ENCODE measurements at places on chromosomes 3 and 15. TPM values are rescaled to one million over a fixed set of nuclear protein-coding genes. Genes with fewer than 3 reads are reported as not detected.

The MYLK gene
- 175 TPM for total RNA-seq

GRCh38 chr15:84915606-84915958, 31.1 kb downstream of the SLC28A1 start:
- H3K4me3 ChIP-seq: no peak overlapping the region
- H3K4me1 ChIP-seq: peaks cover 15% of the 10 kb centered on the region
- H3K27ac ChIP-seq: no peak overlapping the region
- no peaks in the 10 kb centered on the region for H3K27me3 ChIP-seq
- DNase-seq: no peak

- H3K27ac ChIP-seq: no peak overlapping the region
- no peak for DNase-seq
- H3K4me3 ChIP-seq: no peak overlapping the region
- no peaks in the 10 kb centered on the region for H3K27me3 ChIP-seq
Observed at GRCh38 chr15:22936577-22937472, 43.3 kb downstream of the CYFIP1 start.

- H3K27me3 ChIP-seq: no peaks in the 10 kb centered on the region
- H3K36me3 ChIP-seq: no peaks in the 10 kb centered on the region
- H3K4me1 ChIP-seq: no peaks in the 10 kb centered on the region
- no peak for DNase-seq
Observed at GRCh38 chr3:110027446-110028080, 690.2 kb upstream of the DPPA4 start.

DNA sequence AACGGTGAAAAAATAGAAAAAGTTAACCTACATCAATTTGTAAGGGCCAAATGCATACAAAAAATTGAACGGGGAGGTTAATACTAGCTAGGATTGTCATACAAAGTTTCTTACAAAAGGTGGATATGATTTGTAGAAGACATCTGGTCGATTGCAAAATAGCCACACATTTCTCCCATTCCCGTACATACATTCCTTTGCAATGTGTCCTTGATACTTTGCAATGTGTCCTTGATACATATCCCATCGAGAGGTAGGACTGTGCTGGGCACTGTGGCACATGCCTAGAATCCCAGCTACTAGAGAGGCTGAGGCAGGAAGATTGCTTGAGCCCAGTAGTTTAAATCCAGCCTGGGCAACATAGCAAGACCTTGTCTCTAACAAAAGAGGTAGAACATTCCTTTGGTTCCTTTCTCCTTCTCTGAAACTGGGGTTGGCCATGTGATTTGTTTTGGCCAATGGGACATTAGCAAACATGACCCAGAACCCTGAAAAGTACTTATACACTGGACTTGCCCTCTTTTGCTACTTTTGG, 9.5 kb downstream of the TTBK2 start:
- no peaks in the 10 kb centered on the region for H3K4me1 ChIP-seq
- no peak for DNase-seq
- H3K27me3 ChIP-seq: no peaks in the 10 kb centered on the region
- H3K27ac ChIP-seq: no peak overlapping the region

DNA sequence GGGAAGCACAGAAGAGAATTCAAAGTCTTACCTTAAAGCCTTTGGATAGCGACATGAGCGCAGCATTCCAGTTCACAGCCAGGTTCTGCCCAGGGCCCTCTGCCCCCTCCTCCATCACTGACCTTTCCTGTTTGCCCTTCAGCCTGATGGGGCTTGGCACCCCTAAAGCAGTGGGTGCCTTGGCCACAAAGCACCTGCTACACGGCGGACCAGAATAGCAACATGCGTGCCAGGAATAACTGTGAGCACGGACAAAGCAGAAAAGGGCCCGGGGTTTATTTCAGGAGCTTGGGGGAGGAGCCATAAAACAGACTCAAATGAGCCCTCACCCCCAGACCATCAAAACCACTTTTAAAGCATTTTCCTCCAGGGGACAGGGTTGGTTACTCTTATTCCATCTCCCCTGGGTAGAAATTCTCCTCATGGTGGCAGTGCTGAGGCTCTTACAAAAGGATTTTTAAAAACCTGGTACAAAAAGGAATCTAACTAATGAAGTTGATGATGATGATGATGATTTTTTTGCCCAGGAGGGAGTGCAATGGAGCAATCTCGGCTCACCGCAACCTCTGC, 135.4 kb downstream of the KLF13 start:
- H3K4me1 ChIP-seq: no peaks in the 10 kb centered on the region
- H3K4me3 ChIP-seq: no peak overlapping the region
- no peaks in the 10 kb centered on the region for H3K27me3 ChIP-seq
- no peaks in the 10 kb centered on the region for H3K36me3 ChIP-seq
- no peak for DNase-seq

- peaks cover 25% of the 10 kb centered on the region for H3K4me1 ChIP-seq
- peak within 1 kb of the TSS; percentile 87 for H3K27ac ChIP-seq
- no peaks in the 10 kb centered on the region for H3K36me3 ChIP-seq
- DNase-seq: peak; percentile 48
- H3K27me3 ChIP-seq: peaks cover 43% of the 10 kb centered on the region
Observed at GRCh38 chr15:73683777-73684580, at the start of gene CD276. Gene CD276 (plus strand): TSS chr15:73684383. CDS start chr15:73699640, 15,257 bp downstream.

- no peaks in the 10 kb centered on the region for H3K4me1 ChIP-seq
- no peak overlapping the region for H3K4me3 ChIP-seq
- DNase-seq: no peak
- no peaks in the 10 kb centered on the region for H3K36me3 ChIP-seq
Observed at GRCh38 chr3:156764751-156765150, 61.4 kb upstream of the LEKR1 start.

- H3K4me3 ChIP-seq: peak within 1 kb of the TSS; percentile 48
- H3K27me3 ChIP-seq: no peaks in the 10 kb centered on the region
- H3K4me1 ChIP-seq: peaks cover 15% of the 10 kb centered on the region
- H3K27ac ChIP-seq: no peak within 1 kb of the TSS
- peak; percentile 93 for DNase-seq
Observed at GRCh38 chr15:40873694-40874561, at the start of gene RHOV. Gene RHOV (minus strand): TSS chr15:40874234. CDS start chr15:40874139, 95 bp downstream.

The GOLGA6A gene
- not detected for total RNA-seq

DNA sequence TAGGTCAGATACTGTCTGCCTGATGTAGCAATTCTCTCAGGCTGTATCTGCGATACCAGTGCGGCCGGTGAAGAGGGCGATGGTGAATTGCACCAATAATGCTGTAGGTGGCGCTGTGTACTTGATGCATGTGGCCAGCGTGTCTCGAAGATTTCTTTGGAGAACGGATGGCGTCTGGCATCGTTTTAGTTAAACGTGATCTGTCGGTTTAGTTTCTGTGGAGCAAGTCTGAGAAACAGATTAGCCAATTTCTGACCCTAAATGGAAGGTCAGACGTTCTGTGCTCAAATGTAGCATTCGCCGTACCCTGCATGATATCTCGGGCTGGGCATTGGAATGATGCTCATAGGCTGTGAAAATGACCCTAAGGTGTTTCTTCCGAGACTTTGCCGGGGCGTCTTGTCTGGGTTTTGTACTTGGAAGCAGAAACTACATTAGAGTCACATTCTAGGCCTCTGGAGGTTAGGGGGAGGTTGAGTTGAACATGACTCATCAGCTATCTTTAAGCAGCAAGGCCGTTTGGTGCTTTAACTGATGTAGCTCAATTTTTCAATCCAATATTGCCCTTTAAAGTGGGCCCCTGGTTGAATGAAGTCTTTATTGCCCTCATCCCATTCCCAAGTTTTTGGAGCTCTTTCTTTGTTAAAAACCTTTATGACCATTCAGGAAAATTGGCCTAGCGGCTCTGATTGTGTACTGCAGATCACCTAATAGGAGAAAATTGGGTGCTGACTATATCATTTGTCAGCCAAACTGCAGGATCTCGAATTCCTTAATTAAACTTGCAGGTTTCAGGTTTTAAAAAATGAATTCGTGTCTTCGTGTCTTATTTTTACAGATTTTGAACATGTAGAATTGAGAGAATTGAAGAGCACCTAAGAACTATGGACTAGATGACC, 80.0 kb downstream of the SQOR start:
- no peak for DNase-seq
- no peak overlapping the region for H3K27ac ChIP-seq
- H3K36me3 ChIP-seq: no peaks in the 10 kb centered on the region
- H3K4me3 ChIP-seq: no peak overlapping the region
- no peaks in the 10 kb centered on the region for H3K4me1 ChIP-seq
- peaks cover 14% of the 10 kb centered on the region for H3K27me3 ChIP-seq

DNA sequence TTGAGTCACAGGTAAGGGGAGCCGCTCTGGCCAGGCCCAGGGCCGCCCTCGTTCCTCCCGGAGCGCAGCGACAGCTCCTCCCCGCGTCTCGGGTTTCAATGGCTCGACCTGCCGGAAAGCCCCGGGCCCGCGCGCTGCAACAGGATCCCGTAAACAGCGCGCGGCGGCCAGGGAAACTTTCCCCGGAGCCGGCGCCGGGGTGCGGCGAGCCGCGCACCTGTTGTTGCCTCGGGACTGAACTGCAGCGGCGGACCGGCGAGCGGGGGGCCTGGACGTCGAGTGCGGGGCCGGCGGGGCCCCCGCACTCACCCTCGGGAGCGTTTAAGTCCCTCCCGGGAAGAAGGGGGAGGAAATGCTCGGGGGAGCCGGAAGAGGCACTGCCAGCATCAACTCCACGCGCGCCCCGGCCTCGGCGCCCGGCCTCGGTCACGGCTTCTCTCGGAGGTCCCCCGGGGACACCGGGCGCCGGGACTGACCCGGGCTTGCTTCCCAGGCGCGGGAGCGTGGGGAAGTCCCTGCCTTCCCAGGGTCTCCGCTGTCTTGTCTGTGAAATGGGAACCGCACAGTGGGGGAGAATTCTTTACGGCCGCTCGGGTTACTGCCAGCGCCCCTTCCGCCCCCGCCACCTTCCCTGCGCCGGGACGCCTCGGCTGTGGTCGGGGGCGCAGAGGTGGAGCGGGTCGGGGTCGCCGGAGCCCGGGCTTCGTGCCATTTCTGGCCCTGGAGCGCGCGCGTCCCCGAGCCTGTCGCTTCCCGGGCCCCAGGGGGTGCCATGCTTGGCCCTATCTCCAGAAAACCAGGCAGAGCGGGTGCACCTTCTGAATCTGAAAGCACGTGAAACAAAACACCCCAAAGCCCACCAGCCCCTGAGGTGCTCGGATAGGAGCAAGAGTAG, 7.5 kb upstream of the PGPEP1L start:
- H3K36me3 ChIP-seq: no peaks in the 10 kb centered on the region
- peak; percentile 79 for DNase-seq
- H3K27me3 ChIP-seq: no peaks in the 10 kb centered on the region
- H3K27ac ChIP-seq: peak overlapping the region; percentile 77
- peak overlapping the region; percentile 52 for H3K4me3 ChIP-seq

GRCh38 chr15:63436341-63436740, 54.7 kb upstream of the CA12 start:
- peaks cover 12% of the 10 kb centered on the region for H3K4me1 ChIP-seq
- no peaks in the 10 kb centered on the region for H3K27me3 ChIP-seq
- DNase-seq: no peak
- H3K36me3 ChIP-seq: no peaks in the 10 kb centered on the region
- H3K27ac ChIP-seq: no peak overlapping the region

DNA sequence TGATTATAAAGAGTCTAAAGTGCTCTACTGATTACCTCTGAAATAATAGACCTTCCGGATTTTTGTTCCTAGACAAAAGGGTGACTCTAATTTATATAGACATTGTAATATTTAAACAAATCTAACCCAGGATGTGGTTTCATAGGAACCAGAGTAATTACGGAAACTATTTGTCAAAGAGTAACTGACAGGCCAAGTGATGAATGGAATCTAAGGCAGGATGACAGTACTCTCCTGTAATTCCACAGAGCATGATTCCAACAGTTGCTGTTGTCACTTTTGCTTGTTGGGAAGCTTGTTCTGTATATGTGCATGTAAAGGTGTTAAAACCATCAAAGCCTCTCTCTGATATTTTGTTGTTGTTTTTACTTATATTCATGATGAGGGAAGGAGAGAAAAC, 1141.0 kb downstream of the IGSF11 start:
- H3K36me3 ChIP-seq: no peaks in the 10 kb centered on the region
- no peaks in the 10 kb centered on the region for H3K27me3 ChIP-seq
- no peaks in the 10 kb centered on the region for H3K4me1 ChIP-seq
- H3K4me3 ChIP-seq: no peak overlapping the region
- no peak overlapping the region for H3K27ac ChIP-seq

GRCh38 chr3:31421314-31422048, 111.2 kb upstream of the STT3B start:
- H3K36me3 ChIP-seq: no peaks in the 10 kb centered on the region
- DNase-seq: no peak
- no peak overlapping the region for H3K4me3 ChIP-seq
- no peaks in the 10 kb centered on the region for H3K27me3 ChIP-seq
- no peak overlapping the region for H3K27ac ChIP-seq
- H3K4me1 ChIP-seq: no peaks in the 10 kb centered on the region

The CCR9 gene
- 0.12 TPM for total RNA-seq

The CFAP100 gene
- not detected for total RNA-seq

The CLRN1 gene
- not detected for total RNA-seq

GRCh38 chr3:76024640-76025039, 239.3 kb upstream of the ZNF717 start:
- no peaks in the 10 kb centered on the region for H3K36me3 ChIP-seq
- no peaks in the 10 kb centered on the region for H3K27me3 ChIP-seq
- H3K4me1 ChIP-seq: no peaks in the 10 kb centered on the region
- no peak overlapping the region for H3K4me3 ChIP-seq

GRCh38 chr3:30400926-30401325, 205.5 kb upstream of the TGFBR2 start:
- DNase-seq: no peak
- H3K27ac ChIP-seq: peak overlapping the region; percentile 5
- no peaks in the 10 kb centered on the region for H3K36me3 ChIP-seq
- no peak overlapping the region for H3K4me3 ChIP-seq
- no peaks in the 10 kb centered on the region for H3K27me3 ChIP-seq
- no peaks in the 10 kb centered on the region for H3K4me1 ChIP-seq

GRCh38 chr3:112308151-112308911, 14.3 kb upstream of the SLC9C1 start:
- H3K4me1 ChIP-seq: peaks cover 10% of the 10 kb centered on the region
- H3K4me3 ChIP-seq: no peak overlapping the region
- H3K27me3 ChIP-seq: no peaks in the 10 kb centered on the region
- H3K27ac ChIP-seq: no peak overlapping the region
- no peaks in the 10 kb centered on the region for H3K36me3 ChIP-seq

- H3K4me3 ChIP-seq: no peak overlapping the region
- H3K4me1 ChIP-seq: no peaks in the 10 kb centered on the region
Observed at GRCh38 chr15:43067717-43068461, 37.9 kb downstream of the UBR1 start.

The KLF15 gene
- 12.8 TPM for total RNA-seq

The UACA gene
- 43.2 TPM for total RNA-seq

The SERINC4 gene
- 0.10 TPM for total RNA-seq

The HCLS1 gene
- 37.4 TPM for total RNA-seq

DNA sequence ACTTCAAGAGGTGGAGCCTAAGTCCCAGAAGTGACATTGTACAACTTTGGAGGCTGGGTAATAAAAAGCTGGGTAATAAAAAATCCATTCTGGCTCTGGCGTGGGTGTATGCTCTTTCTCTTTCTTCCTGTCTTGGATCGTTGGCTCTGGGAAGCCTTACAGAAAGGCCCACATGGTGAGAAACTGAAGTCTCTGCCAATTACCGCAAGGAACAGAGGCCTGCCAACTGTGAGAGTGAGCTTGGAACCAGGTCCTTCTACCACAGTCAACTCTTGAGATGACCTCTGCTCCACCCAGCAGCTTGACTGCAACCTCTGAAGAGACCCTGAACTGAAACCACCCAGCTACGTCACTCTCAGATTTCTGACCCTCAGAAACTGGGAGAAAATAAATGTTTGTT, 51.0 kb downstream of the NR2F2 start:
- no peaks in the 10 kb centered on the region for H3K4me1 ChIP-seq
- no peak overlapping the region for H3K27ac ChIP-seq
- no peak for DNase-seq
- H3K4me3 ChIP-seq: no peak overlapping the region
- no peaks in the 10 kb centered on the region for H3K27me3 ChIP-seq
- H3K36me3 ChIP-seq: no peaks in the 10 kb centered on the region

The ADGRG7 gene
- total RNA-seq: not detected

The CEMIP gene
- total RNA-seq: 31.8 TPM

The TPRG1 gene
- 12.8 TPM for total RNA-seq

The BTBD1 gene
- total RNA-seq: 41.4 TPM

The FMN1 gene
- total RNA-seq: 45.2 TPM
